ENCODE measurements at places on chromosomes 12 and 14.

GRCh38 chr12:62044450-62045135, 215.6 kb upstream of the USP15 start:
- DNase-seq: no peak

GRCh38 chr14:80164991-80165721, 46.1 kb downstream of the DIO2 start:
- DNase-seq: no peak

GRCh38 chr12:80178846-80179245, 79.5 kb downstream of the OTOGL start:
- DNase-seq: no peak

DNA sequence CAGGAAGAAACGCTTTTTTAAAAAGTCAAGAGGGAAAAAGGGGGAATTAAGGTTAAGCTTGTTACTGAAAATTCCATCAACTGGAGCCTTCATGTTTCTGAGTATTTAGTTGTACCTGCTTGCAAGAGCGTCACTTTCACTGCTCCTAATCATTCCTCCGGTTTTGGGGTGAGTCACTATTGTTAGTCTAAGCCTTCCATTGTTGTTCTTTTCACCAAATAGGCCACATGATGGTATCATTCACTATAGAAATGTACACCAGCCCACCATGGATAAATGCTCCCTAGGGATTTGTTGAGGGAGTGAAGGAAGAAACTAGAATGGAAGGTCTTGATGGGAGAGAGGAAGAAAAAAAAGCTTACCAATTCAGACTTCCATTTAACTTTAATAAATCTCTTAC, 3.0 kb downstream of the IL22 start:
- DNase-seq: no peak

GRCh38 chr14:88882236-88882635, 57.8 kb downstream of the TTC8 start:
- DNase-seq: no peak

GRCh38 chr14:79580414-79580813, 630.9 kb downstream of the DIO2 start:
- no peak for DNase-seq

DNA sequence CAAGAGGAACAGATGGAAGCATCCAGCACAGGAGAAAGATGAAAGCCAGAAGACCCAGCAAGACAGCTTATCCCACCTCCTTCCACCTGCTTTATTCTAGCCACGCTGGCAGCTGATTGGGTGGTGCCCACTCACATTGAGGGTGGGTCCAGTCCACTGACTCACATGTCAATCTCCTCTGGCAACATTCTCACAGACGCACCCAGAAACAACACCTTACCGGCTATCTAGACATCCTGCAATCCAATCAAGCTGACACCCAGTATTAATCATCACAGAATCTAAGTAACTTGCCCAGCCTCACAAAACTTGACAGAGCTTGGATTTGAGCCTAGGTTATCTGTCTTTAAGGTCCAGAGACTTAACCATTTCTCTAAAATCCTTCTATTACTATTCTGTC, 208.9 kb downstream of the PAH start:
- DNase-seq: no peak

DNA sequence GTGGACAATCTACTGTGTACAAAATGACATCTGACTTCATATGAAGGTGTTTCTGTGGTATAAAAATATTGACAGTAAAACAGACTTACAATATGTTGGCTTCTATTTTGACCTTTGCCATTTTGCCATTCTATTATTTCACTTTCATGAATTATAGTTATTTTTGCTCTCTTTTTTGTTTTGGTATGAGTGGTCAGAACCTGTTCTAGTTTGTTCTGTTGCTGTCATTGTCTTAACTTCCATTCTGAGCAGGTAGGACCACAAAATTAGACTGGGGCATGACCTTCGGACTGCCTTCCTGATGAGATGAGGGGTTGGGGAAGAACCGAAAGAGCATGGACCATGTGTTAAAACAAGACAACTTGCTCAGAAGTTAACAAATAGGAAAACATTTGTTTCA, 36.5 kb upstream of the IFNG-AS1 start:
- no peak for DNase-seq

DNA sequence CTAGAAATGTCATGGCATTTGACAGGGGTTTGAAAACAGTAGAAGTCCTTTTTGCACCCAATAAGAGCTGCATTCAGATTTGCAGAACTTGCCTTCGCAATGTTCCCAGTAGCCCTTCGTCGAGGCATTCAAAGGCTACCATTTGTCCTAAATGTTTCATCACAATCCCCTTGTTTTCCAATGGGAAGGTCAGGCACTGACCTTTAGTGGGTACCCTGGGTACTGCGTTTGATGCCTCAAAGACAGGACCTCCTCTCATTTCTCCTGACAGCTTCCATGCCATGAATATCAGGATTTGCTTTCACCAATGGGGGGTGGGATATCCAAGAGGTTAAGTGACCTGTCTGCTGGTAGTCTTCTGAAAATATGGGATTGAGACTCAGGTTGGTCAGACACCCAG, 1063.1 kb downstream of the BCL11B start:
- DNase-seq: no peak

- DNase-seq: no peak
Observed at GRCh38 chr14:98184457-98184856, 1087.5 kb downstream of the BCL11B start.

GRCh38 chr12:67656251-67656650, 7.7 kb downstream of the DYRK2 start:
- no peak for DNase-seq

- DNase-seq: no peak
Observed at GRCh38 chr14:60653701-60654161, 4.5 kb upstream of the SIX1 start.

DNA sequence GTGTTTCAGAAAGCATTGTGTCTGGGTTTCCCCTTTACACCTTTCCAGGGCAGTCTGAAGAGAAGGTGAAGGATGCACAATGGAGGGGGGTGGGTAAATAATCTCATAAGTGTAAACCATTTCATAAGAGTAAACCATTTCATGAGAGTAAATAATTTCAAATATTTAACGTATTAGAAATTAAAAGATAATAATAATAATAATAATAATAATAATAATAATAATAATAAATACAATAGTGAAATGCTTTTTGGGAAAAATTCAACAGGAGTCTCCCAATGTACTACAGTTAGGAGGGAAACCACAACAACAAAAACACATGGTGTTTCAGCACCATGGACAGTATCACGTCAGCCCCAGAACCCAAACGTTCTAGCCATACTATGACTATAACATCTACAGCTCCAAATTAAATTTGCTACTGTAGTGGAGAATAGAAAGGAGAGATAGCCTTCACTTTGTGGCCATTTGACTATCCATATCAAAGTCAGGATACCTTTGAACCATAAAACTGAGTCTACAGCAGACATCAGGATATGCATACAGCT, 691.8 kb downstream of the BCL11B start:
- DNase-seq: peak; percentile 51

GRCh38 chr12:120466560-120467315, 2.8 kb downstream of the SRSF9 start:
- peak; percentile 81 for DNase-seq

- peak; percentile 45 for DNase-seq
Observed at GRCh38 chr12:2052826-2053678, at the start of gene CACNA1C. Gene CACNA1C (plus strand): TSS chr12:2052987. CDS start chr12:2053563, 576 bp downstream.

DNA sequence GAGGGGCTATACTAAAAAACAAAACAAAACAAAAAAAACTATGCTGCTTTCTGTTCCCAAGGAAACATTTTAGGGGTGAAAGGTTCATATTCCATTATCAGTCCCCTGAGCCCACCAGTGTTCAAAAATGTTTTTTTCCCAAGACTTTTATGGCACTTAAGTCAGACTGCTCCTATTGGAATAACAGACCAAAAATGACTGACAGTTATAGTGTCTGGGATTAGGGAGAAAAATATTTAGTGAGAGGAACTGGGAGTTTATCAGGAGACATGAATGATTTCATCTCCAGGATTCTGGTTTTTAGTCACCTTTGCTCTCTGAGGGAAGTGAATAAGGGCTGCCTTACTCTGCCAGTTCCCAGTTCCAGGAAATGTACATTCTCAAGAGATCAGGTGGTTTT, 68.0 kb downstream of the PDE3A start:
- no peak for DNase-seq

- no peak for DNase-seq
Observed at GRCh38 chr12:131735153-131735456, 24.2 kb downstream of the SFSWAP start.

- DNase-seq: no peak
Observed at GRCh38 chr14:101124815-101125214, 221.3 kb upstream of the RTL1 start.

DNA sequence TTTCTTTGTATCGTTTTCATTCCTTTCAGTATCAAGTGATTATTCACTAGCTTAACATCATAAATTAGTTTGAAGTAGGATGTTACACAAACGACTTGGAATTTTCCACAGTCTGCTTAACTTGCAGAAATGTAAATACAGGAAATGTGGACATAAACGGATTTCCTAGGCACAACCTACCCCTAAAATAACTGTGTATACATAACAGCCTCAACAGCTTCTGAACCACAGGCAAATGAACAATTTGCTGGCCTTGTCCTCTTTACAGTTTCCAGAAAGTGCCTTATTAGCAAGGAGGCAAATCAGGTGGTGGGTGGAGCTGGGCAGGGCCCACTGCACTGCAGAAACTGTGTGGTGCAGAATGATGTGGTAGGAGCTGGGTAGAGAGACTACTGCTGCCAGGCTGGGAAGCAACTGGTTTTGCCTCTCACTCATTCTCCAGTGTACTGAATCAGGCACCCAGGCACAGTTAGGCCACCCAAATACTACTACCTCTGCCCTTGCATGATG, 14.1 kb downstream of the DRAM1 start:
- peak; percentile 79 for DNase-seq

Data from hematopoietic multipotent progenitor cell treated with erythropoietin and hydrocortisone succinate and interleukin-3 and kit ligand, for 6 days (in vitro differentiated cells).